GDM1 (cell line): ENCODE measurements at places on chromosomes 16 and 17.

GRCh38 chr17:43360376-43360738 is 38.4 kb upstream of the ARL4D start:
- peak; percentile 54 for DNase-seq

DNA sequence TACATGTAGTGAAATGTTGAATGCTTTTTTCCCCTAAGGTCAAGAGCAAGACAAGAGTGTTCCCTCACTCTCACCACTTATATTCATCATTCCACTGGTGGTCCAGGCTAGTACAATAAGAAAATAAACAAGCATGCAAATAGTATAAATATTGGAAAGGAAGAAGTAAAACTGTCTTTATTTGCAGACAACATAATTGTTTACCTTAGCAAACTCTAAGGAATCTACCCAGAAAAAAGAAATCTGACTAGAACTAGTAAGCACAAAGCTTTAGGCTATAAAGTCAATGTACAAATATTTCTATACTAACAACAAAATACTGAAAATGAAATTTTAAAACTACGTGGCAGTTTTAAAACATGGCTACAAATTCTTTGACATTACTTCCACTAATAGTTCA is 101.7 kb downstream of the CYB561 start:
- DNase-seq: no peak

- no peak for DNase-seq
These were observed 1334.8 kb downstream of the CDH11 start for GRCh38 chr16:63787014-63787413.

- no peak for DNase-seq
These were observed 294.7 kb downstream of the IRF8 start for GRCh38 chr16:86193528-86194193.

GRCh38 chr17:33873201-33873617 is 381.9 kb upstream of the CCL2 start:
- no peak for DNase-seq

DNA sequence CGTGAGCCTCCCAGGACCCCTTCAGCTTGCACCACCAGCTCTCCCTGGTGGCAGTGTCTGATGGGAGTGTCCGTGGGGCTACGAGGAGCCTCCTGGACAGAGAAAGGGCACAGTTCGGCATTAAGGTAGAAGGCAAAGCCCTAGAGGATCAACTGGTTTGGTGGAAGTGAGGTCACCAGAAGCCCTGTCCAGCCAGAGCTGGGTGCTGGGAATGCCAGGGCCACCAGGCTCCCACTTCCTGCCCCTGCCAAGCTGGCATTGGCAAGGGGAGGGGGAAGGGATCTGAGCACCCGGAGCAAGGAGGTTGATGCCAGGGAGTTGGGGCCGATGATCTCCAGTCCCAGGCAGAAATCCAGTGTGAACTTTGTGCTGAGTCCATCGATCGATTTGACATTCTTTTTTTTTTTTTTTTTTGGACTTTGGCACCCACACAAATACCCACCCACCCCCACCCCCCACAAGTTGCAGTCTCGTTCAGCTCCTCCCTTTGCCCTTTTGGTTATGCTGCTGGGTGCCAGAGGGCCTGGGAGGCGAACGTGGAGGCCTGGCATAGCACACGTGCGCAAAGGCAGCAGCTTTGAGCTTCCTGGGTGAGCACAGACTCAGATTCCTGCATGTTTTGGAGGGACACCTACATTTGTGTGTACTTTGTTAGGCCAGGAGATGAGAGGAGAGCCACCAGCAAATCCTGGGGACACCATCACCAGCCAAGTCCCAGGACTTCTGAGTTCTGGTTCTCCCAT is 2.1 kb downstream of the NHERF1 start:
- no peak for DNase-seq

DNA sequence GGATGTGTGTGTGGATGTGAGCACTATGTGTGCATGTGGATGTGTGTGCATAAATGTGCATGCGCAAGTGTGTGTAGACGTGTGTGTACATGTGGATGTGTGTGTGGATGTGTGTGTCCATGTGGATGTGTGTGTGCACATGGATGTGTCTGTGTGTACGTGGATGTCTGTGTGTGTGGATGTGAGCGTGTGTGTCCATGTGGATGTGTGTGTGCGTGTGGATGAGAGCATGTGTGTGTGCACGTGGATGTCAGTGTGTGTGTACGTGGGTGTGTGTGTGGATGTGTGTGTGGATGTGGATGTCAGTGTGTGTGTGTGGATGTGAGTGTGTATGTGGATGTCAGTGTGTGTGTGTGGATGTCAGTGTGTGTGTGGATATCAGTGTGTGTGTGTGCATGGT is 63.6 kb upstream of the DOC2B start:
- DNase-seq: no peak

DNA sequence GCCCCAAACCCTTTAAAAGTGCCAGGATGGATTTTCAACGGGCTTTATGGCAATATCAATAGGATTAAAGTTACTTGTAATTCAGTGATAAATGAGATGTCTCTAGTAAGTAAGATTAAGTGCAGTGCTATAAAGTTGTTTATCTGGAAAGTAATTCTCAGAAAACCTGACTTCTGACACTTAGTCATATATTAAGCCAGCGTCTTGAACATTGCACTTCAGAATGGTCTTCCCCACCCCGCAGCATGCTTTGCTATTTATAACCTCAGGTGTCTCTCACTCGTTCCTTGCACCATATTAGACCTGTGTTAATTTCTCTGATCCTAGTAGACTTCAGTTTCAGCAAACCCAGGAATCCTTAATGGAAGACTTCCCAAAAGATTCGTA is 2.1 kb upstream of the MAF start:
- no peak for DNase-seq

DNA sequence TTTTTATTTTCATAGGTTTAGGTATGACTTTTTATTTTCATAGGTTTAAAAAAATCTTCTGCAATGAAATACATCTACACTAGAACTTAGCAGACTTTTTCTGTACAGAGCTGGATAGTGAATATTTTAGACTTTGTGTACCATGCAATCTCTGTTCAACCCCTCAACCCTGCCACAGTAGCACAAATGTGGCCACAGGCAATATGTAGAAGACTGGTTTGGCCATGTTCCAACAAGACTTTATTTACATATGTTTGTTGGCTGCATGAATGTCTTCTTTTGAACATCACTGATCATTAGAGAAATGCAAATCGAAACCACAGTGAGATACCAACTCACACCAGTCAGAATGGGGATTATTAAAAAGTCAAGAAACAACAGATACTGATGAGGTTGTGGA is 229.2 kb downstream of the SHISA9 start:
- no peak for DNase-seq

- DNase-seq: no peak
These were observed 5.6 kb downstream of the ADCY9 start for GRCh38 chr16:4110680-4111079.

DNA sequence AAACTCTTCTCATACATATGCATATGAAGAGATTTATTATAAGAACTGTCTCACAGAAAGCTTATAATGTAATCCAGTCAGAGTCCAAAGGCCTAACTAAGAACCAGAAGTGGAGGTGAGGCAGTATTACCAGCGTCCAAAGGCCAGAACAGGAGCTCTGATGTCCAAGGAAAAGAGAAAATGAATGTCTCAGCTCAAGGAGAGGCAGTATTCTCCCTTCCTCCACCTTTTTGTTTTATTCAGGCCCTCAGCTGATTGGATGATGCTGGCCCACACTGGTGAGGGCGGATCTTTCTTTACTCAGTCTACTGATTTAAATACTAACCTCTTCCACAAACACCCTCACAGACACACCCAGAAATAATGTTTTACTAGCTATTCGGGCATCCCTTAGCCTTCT is 43.4 kb downstream of the FBXL20 start:
- DNase-seq: no peak

DNA sequence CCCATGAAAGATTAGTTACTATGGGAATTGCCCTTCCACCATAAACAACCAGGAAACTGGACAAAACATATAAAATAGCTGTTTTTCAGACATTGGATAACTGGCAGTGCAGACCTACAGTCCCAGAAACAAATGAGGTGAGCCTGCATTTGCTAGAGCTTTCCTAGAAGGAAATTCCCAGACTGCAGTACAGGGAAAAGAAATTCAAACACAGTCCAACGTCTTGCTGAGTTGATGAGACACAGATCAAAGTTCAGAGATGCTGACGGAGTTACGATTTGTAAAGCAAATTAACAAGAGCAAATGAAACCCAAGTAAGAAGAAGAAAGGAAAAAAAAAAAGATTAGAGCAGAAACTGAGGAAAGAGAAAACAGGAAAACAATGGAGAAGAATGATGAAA is 41.3 kb upstream of the MNT start:
- DNase-seq: no peak

GRCh38 chr16:58155839-58156238 is 26.7 kb upstream of the CFAP20 start:
- DNase-seq: no peak

DNA sequence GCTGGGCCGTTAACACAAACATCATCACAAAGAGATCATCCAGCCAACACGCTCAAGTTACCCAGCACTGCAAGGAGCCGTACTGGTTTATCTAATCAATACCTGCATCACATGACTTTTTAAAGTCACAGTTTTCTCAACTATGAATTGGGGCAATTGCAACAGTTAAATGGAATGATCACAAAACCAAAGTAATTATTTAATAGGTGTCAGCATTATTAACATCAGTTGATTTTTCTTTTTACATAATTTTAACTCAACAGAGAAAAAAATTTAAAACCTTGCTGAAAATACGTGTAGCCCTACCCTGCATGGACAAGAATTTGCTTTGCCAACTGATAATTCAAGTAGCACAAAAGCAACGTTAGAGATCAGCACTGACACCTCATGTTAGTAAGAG is 95.7 kb upstream of the SOX9 start:
- no peak for DNase-seq

DNA sequence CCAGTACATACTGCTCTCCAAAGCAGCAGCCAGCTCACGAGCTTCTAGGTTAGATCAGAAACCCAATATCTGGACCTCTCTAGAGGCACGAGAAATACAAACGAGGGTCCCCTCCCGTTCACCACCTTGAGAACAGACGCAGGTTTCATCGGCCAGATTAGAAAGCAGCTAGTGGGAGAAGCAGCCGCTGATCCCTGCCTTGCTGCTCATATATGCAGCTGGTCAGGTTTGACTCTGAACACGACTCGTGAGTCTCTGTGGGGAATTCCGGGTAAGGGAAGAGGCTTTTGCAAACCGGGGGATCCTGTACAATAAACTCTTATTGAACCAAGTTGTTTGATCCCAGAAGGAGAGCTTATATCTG is 1.6 kb downstream of the VAT1L start:
- DNase-seq: no peak

DNA sequence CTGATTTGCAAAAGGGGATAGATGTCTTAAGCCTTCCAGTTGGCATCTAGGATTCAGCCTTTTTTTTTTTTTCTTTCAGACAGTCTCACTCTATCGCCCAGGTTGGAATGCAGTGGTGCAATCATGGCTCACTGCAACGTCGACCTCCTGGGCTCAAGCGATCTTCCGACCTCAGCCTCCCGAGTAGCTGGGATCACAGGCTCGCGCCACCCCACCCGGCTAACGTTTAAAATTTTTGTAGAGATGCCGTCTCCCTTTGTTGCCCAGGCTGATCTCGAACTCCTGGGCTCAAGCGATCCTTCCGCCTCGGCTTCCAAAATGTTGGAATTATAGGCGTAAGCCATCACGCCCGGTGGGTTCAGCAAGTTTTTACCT is 571 bp upstream of the CCP110 start:
- DNase-seq: no peak

DNA sequence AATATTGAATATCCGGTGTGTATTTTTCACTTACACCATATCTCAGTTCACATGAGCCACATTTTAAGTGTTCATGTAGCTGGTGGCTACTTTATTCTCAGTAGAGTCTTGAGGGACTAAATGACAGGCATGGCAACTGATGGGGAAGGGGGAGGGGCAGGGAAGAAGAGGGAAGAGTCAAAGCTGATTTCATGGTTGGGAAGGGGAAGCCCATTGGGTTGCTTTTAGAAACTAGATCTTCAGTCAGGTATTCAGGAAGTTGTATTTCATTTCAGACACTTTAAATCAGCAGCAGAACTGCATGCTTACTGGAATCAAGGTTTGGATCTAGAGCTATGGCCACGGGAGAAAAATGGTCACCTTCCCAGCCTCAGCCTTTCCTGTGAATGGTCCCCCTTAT is 2.9 kb upstream of the WIPI1 start:
- no peak for DNase-seq

GRCh38 chr17:21377705-21378396 is 1.7 kb downstream of the KCNJ12 start:
- no peak for DNase-seq

DNA sequence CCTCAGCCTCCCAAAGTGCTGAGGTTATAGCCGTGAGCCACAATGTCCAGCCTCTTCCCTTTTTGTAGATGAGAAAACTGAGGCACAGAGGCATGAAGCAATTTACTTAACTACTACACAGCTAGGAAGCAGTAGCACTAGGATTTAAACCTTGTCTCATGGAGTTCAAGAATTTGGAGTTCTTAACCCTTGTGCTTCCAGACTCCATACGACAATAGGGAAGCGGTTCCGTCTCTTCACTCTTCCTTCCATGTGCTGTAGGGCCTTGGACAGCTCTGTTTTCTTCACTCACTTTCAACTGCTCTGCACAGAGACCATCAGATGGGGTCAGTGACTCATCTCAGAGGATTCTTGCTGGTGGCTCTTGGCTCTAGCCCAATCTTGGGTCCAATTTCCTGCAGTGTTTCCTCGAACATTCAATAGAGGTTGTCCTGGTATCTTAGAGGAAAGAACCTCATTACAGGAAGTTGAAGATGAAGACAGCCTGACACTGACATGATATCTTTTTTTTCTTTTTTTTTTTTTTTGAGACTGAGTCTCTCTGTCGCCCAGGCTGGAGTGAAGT is 19.3 kb downstream of the ITGAL start:
- peak; percentile 72 for DNase-seq

- no peak for DNase-seq
These were observed 78.8 kb upstream of the FOXF1 start for GRCh38 chr16:86431540-86431939.

DNA sequence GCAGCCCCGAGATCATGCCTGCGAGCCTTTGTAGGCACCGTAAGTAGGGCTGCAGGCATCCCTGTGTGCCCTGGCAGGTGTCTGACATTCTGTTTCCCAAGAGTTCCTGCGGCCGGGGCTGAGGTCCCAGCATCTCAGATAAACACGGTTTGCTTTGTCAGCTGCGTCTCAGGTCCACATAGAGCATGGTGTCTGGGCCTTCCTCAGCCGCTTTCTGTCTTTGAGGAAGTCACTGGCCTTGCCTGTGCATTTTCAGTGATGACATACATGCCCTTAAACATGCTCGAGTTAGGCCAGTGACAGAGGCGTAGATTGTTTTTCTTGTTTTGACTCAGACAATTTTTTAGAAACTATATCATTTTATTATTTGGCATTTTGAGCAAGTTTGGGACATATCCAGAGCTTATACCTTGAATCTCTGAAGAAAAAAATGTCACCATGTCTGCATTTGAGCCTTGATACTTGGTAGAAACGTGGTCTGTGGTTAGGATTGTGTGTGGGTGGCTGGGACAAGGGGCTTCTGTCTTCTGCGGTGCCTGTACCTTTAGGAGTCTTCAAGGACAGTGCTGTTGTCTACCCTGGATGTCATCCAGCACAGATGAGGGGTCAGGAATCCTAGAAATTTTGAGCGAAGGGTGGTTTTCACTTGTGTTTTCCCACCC is 105.8 kb downstream of the SNX29 start:
- no peak for DNase-seq

- no peak for DNase-seq
These were observed 72.7 kb downstream of the OMG start for GRCh38 chr17:31224366-31224765.
